Stimulated activated CD4-positive, alpha-beta T cell treated with anti-CD3 and anti-CD28 coated beads, Interleukin-15, amount 100 ng/mL, for 1 hour (primary cell): ENCODE measurements at places on chromosomes 16 and 17.

DNA sequence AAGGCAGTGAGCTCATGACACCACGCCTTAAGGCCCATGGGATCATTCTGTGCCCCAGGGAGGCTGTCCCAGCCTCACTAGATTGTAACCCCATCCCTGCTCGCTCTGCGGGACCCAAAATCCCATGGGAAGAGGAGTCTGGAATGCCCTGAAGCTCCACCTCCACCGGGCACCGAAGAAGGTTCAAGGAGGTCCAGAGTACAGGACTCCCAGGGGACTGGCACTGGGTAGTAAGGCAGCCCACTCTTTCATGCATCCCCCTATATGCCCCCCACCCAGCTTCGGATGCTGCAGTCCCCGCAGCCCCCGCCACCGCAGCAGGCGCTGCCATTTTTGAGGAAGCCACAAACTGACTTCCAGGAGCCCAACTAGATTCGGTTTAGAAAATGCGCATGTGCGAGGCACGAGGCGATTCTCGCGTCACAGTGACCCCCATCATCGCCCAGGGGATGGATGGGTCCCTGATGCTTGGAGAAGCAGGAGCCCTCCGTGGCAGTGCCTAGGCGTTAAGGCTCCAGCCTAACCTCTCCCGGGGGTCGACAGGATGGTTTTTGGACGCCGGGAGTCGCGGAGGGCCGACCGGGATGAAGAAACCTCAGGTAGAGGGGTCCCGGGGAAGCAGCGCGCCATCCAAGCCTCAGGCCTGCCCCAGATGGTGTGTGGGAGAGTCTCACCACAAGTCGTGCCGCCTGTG, 1681.0 kb downstream of the TP53TG3F start:
- no peak for DNase-seq

DNA sequence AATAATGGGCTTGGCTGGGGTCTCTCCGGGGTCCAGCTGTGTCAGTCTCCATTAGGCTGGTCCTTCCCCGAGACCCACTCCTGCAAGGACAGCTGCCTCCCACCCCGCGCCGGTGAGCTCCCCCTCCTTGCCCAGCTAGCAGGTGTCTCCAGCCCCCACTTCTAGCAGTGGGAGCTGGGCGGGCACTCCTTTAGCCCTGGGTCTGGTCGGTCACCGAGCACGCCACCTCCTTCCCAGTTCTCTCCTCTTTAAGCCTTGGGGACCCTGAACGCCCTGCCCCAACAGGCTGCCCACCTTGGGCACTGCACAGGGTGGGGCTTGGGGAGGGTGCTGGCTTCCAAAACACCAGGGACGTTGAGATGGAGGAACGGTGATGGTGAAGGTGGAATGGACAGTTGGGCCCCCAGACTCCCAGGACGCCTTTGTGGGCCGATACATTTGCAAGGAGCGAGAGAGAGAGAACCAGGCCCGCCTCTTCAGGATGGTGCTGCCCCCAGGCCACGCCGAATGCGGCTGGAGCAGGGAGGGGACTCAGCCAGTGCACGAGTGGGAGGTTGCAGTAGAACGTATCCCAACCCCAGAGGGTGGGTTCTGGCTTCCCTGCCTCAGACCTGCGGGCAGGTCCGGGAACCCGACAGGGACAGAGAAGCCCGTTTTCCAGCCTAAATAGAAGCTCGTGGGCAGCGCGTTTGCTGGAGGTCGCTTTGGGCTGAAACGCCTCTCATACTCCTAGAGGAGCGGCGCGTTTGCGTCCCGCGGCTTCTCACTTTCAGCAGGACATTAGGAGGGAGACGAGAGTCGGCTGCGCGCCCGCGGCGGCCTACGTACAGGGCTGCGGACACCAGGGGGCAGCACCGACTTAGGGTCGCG, 10.7 kb downstream of the TBX2 start:
- peak; percentile 67 for DNase-seq

GRCh38 chr17:41417576-41418015, 6.8 kb downstream of the KRT37 start:
- DNase-seq, result no peak

DNA sequence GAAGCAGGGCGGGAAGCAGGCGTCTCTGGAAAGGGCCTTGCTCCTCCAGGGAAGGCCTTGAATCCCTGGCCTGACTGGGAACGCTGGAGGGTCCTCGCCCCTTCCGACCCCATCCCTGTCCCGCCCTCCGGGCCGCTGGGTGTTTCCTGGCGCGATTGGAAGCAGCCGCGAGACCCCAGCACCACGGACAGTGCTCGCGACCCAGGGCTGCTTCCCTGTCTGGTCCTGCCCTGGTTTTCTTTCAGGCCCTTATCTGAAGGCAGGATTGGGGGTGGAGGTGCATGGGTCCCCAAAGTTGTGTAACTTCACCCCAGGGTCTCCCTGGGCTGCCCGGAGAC, 2.1 kb downstream of the MGAT5B start:
- DNase-seq, result no peak

DNA sequence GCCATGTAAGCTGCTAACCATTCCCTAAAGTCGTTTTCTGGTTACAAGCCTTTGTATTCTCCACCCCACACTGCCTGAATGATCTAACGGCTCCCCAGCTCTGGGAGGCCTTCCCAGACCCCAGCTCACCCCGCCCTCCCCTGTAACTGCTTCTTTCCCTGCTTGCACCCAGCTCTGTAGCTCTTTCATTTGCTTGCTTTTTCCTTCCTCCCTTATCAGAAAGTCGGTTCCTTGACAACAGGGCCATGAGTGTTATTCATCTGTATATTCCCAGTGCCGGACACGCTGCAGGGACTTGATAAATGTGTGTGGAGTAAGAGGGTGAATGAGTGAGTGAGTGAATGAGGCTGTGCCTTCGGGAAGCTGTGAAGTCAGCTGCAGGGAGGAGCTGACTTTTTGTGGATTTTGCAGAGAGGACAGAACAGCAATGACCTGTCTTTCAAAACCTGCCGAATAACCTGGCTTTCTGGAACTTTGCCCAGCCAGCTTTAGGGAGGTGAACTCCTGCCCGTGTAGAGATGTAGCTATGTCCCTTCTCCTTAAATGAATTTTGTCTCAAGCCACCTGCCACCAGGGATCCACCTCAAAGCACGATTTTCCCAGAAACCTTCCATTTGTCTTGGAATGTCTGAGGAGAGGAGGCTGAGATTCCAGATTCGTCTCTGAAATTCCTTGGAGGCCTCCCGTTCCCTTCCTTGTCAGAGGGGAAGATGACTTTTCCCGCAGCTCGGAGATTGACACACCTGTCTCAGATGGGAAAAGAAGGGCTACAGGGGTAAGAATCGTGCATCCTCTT, 20.0 kb upstream of the CACNG4 start:
- no peak for DNase-seq

GRCh38 chr16:6484935-6485334, 847.7 kb upstream of the RBFOX1 start:
- no peak for DNase-seq

GRCh38 chr16:325375-326145, 27.0 kb downstream of the AXIN1 start:
- no peak for DNase-seq

DNA sequence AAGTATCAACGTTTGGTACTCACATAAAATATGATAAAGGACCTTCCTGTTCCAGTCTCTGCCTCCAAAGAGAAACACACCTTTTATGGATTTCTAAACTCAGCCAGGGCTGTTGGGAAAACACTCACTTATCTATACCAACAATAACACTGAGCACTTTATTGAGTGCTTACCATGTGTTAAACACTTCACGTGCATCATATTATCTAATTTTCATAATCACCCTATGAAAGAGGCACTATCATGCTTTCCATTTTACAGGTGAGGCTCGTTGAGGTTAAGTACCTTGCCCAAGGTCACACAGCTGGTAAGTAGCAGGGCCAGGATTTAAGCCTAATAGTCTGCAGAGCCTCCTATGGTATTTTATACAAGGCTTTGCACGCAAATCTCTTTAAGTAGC, 251.5 kb upstream of the SOX9 start:
- no peak for DNase-seq

DNA sequence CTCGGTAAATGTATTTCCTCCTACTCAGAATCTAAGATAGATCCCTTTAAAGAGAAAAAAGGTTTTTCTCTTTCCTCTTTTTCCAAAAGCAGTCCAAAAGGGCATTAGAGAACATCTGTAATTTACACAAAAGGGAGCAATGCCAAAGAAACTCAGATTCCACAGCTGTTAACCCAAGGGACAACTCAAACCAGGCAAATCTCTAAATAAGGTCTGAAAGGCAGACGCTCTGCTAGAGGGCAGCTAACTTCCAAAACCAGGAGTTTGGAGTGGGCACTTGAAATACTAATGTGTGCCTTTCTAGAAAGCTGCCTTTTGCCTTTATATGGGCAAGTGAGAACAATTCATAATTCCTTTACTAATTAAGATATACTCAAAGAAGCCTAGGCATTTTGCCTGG, 435.7 kb downstream of the ZFHX3 start:
- DNase-seq, result no peak

DNA sequence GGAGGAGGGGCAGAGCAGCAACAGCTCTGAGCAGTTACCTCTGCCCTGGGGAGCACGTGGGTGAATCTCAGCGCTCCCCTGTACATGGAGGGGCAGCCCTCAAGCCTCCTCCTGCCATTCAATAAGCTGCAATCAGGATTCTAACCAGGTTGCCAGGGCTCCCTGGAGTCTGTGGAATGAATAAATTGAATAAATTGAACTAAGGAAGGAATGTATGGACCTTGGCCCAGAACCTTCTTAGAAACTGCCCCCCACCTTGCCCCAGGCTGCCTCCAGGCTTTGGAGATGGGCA, 1.6 kb upstream of the CDH16 start:
- DNase-seq, result no peak

DNA sequence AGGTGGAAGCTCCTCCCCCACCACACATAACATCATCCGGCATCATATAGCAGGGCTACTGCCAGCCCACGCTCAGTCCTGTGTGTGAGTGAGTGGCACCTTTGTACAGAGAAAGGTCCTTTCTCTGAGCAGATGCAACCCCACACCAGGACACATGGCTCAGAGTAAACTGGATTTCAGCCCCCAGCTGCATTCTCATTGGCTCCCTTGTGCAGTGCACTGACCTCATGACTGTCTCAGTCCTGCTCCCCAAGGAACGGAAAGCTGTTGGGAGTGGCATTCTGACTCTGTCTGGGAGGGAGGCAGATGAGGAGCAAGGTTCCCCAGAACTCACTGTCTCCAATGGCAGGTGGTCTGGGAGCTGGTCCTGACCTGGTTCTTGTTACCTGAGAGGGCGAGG, 244.1 kb downstream of the PHKB start:
- DNase-seq, result no peak

- DNase-seq, result peak; percentile 8
Observed at GRCh38 chr16:80569440-80570105, 28.8 kb downstream of the DYNLRB2 start.
